ENCODE measurements at places on chromosomes 11 and 22.

- peak; percentile 1 for DNase-seq
Measured at GRCh38 chr22:46619830-46620501, at the start of gene GRAMD4. Gene GRAMD4 (plus strand): TSS chr22:46620386. CDS start chr22:46626800, 6,414 bp downstream.

DNA sequence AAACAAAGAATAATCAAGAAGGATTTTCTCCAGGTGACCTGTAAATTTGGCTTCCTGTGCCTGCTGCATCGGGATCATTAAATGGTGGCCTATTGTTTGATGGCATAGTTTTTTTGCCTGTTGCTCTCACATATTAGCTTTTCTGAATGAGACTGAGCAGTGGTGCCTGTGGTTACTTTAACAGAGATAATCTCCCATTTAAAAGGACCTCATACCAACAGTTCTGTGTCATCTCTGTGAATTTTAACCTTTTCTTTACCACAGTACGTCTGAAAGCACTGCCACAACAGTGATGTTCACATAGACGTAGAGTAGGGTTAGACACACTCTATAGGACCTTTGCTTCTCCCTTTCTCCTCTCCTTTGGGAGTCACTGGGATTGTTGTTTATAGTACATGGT, 22.9 kb upstream of the RCE1 start:
- DNase-seq: no peak

GRCh38 chr11:18706330-18707243, 8.0 kb downstream of the TMEM86A start:
- DNase-seq: peak; percentile 77

DNA sequence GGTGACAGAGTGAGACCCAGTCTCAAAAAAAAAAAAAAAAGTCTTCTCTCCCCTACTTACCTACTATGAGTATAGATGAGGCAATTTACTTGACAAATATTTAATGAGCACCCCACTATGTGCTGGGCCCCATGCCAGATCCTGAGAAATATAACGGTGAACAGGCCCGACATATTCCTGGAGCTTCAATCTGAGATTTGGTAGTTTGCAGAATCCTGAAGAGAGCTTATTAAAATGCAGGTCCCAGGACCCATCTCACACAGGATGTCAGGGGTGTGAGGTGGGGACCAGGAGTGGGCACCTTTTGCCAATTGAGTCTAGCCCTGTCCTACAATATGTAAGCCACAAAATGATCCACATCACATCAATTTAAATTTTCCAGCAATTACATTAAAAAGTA, 44.0 kb downstream of the KCNJ4 start:
- no peak for DNase-seq

GRCh38 chr11:126654886-126655806, 299.7 kb downstream of the ST3GAL4 start:
- DNase-seq: no peak

DNA sequence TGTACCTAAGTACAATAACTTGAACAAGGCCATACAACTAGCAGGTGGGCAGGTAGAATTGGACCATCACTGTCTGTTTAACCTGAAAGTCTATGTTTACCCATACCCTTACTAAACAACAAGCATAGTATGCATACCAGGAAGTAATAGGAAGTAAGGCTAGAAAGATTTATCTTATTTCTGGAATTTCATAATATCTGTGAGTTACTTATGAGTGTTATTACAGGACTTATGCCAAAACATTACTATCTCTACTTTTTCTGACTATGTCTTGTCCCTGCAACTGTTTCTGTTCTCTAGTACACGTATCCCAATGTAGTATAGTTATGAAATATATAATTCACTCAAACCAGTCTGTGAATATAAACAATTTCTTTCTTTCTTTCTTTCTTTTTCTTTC, 1400.8 kb upstream of the TENM4 start:
- no peak for DNase-seq

DNA sequence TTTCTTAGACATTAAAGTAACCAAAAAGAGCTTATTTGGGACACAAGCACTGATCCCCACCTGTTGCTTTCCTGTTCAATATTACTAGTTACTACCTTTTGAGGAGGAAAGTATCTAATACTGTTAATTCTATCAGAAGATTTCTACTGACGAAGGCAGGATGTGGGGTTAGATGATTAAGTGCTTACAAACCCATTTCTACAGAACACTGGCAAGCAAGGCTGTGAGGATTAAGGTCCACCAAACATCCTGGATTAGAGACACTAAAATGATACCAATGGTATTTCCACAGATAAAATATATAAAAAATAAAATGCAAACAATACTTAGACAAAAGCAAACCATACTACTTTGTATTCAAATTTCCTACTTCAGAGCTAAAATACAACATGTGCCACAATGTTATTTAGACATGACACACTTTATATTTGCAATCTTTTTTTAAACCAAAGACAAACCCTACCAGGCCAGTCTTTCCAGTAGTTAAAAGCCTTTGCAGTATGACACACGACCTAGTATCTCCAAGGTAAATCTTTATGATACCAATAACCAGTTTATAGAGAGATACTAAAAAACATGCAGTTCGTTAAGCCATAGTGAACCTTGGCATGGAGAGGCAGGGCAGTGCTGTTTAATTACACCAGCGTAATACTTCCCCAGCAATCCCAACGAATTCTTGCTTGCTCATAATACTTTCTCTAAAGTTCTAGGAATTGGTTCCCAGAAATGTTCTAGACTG, 71.2 kb upstream of the TP53AIP1 start:
- DNase-seq: no peak

- no peak for DNase-seq
Measured at GRCh38 chr22:49756201-49756600, 71.5 kb downstream of the BRD1 start.

DNA sequence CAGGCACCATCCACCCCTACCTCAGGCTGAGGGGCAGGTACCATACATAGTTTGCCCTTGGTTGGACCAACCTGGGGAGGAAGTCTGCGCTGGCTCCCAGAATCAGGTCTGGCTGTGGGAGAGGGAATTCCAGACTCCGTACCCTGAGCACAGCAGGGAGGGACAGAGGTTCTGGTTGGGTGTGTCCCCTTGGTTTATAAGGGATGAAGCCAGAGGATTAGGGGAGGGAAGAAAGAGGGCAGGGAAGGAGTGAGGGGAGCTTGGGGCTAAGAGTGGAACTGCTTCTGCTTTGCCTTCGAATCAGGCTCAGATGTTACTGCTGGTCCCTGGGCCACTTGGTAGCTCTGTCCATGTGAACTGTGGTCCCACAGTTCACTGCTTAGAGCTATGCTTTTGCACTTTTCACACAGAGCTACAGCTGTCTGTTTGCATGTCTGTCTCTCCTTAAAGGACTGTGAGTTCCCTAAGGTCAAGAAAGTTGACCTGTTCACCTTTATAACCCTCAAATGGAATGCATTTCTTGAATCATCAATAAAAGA, 9.2 kb downstream of the MMP20 start:
- no peak for DNase-seq

- no peak for DNase-seq
Measured at GRCh38 chr11:70914496-70914895, 337.9 kb downstream of the SHANK2 start.

- DNase-seq: peak; percentile 94
Measured at GRCh38 chr22:39519681-39520225, 609 bp upstream of the ATF4 start.

DNA sequence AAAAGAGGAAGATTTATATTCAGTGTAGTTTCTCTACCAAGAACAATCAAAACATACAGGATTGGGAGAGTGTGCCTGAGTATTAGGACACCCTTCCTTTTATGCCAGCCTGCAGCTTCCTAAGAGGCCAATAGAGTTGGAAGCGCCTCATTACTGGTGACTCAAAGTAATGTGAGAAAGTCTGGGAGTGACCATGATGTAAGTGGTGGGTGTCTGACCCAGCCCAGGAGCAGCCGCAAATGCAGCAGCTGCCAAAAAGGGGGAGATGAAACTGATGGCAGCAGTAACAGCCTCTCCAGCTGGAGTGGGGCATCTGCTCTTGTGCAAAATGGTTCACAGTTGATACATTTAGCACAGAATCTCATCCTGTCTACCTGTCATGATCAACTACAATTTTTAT, 62.0 kb downstream of the ZNF280B start:
- DNase-seq: no peak

- DNase-seq: no peak
Measured at GRCh38 chr11:11640152-11640551, 18.3 kb upstream of the GALNT18 start.

DNA sequence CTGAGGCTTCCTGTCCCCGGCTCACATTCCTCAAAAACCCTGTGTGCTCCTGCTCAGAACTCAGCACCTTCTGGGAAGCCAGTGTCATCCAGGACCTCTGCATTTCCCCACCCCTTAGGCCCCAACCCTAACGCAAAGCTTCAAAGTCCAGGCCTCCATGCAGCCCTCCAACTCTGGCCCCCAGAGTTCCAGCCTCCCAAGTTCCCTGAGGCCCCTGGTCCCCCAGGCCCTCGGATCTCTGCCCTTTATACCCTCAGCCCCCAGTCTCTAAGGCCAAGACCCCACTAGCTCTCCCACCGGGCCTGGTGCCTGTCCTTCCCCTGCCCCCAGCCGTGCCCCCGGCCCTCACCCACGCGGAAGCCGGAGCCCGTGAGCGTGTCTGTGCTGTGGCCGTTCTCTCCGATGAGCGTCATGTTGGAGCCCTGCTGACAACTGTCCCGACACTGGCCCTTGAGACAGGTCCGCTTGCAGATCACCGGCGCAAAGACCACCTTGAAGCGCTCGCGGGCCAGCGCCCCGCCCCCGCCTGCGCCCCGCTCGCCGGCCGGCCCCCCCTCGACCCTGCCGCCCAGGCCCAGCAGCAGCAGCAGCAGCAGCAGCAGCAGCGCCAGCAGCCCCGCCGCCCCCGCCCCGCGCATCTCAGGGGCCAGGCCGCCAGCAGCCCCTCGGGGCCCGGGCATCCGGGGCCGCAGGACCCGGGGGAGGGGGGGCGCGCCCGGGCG, 718 bp downstream of the LTBP3 start:
- peak; percentile 62 for DNase-seq

GRCh38 chr11:107392611-107393010, 65.0 kb downstream of the CWF19L2 start:
- no peak for DNase-seq

- DNase-seq: no peak
Measured at GRCh38 chr11:31720225-31720624, 90.9 kb downstream of the PAX6 start.

DNA sequence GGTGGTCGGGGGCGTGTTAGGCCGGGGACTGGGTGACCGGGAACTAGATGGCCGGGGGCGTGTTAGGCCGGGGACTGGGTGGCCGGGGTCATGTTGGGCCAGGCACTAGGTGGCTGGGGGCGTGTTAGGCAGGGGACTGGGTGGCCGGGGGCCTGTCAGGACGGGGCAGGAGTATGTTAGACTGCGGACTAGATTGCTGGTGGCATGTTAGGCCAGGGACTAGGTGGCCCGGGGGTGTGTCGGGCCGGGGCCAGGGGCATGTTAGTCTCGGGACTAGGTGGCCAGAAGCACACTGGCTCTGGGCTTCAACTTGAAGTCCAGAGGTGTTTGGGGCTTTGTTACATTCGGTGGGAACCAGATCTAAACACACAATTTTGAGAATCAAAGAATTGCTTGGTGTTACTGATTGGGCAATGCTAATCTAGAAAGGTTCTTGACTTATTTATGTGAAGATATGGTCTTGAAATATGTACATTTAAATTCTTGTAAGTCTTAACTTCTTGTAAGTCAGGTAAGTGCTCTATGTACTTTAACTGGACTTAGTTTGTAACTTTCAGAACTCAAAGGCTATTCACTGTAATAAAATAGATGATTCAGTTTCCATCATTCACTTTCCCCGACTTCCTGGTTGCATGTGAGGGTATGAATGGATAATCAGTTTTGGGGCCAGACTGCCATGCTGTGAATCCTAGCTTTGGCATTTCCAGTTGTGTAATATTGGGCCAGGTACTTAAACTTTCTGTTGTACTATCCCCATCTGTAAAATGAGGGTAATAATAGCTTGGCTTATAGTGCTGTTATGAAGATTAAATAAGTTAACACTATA, 1.1 kb downstream of the EXT2 start:
- DNase-seq: no peak

GRCh38 chr11:32186118-32186517, 95.2 kb downstream of the RCN1 start:
- no peak for DNase-seq

- no peak for DNase-seq
Measured at GRCh38 chr11:76664578-76665061, 5.9 kb downstream of the LRRC32 start.

DNA sequence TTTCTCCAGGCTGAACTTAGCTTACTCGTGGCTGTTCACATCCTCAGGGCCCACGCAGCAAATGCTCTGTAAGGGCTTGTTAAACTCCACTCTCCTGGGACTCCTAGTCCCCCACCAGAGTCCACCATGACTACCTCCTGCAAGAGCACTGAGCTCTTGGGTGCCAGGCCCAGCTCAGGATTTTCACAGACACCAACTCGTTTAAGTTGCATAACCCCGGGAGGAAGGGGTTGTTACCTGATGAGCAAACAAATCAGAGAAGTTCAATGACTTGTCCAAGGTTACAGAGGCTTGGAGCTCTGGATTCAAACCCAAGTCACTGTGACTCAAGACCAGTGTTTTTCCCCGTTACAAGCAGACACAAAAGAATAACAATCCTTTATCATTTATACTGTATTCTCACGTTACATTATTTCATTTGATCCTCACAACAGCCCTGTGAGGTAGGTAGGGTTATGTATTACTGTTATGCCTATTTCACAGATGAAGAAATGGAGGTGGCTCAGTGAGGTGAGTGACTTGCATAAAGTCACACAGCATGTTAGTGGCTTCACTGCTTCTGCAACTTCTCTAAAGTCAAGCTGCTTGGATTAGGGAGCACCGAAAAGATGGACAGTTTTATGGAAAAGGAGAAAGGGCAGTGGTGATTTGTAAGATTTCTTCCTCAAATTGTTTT, 17.4 kb downstream of the KCTD21 start:
- no peak for DNase-seq

- no peak for DNase-seq
Measured at GRCh38 chr11:125762445-125762844, 16.2 kb downstream of the PATE2 start.

- DNase-seq: no peak
Measured at GRCh38 chr11:1433977-1434640, 44.4 kb downstream of the BRSK2 start.

DNA sequence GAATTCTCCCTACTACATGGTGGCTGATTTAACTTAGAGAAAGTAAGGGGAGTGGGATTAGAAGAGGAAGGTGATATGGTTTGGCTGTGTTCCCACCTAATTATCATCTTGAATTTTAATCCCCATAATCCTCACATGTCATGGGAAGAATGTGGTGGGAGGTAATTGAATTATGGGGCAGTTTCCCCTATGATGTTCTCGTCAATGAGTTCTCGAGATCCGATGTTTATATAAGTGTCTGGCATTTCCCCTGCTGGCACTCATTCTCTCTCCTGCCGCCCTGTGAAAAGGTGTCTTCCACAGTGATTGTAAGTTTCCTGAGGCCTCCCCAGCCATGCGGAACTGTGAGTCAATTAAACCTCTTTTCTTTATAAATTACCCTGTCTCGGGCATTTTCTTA, 169.3 kb downstream of the CASP12 start:
- DNase-seq: no peak

- no peak for DNase-seq
Measured at GRCh38 chr22:43823911-43824665, 12.0 kb upstream of the EFCAB6 start.
